GM12892 (cell line): ENCODE measurements at places on chromosomes 1 and 21.

- DNase-seq: no peak
These were observed 51.2 kb upstream of the SEC16B start for GRCh38 chr1:178020968-178021640.

DNA sequence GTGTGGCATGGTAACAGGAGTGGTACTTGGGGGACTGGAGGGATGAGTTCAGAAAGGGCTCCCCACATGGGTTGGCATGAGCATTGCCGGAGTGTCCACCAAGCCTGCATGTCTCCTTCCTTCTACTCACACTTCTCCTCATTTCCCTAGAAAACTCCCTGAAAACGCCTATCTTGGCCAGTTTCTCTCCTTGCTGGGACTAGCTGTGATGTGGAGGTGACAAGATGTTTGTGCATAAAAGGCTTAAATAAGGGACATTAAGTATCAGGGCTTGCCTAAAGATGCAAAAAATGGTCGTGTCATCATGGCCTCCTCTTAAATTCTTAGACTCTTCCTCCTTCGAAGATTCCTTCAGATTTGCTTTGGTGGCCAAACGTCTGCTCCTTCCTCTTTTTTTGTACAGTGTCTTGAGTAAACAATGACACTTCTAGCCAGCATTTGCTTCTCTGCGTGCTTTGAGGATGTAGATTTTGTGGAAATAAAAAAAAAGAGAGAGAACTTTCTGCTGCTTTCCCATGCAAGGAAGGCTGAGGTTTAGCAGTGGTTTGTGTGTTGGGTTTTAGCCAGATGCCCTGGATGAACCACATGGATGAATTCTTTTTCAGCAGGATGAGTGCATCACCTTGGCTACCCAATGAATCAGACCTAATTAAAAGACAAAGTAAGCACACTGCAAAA is 239.1 kb upstream of the IRF2BP2 start:
- DNase-seq: no peak

- no peak for DNase-seq
These were observed 132.7 kb downstream of the ACTL8 start for GRCh38 chr1:17887661-17888371.

DNA sequence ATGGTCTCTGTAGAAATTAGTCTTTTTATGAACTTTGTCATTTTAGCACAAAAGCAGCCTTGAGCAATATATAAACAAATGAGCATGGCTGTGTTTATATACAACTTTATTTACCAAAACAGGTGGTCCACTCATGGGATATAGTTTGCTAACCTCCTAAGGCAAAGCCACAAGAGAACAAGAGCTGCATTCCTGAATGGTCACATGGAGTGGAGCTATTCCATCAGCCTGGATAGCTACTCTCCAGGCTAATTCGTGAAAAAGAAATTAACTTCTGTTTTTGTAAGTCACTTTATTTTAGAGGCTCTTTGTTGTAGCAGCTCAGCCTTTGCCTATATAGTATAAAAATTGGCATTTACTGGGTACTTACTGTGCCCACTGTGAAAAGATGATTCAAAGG is 163.3 kb upstream of the FAM78B start:
- no peak for DNase-seq

DNA sequence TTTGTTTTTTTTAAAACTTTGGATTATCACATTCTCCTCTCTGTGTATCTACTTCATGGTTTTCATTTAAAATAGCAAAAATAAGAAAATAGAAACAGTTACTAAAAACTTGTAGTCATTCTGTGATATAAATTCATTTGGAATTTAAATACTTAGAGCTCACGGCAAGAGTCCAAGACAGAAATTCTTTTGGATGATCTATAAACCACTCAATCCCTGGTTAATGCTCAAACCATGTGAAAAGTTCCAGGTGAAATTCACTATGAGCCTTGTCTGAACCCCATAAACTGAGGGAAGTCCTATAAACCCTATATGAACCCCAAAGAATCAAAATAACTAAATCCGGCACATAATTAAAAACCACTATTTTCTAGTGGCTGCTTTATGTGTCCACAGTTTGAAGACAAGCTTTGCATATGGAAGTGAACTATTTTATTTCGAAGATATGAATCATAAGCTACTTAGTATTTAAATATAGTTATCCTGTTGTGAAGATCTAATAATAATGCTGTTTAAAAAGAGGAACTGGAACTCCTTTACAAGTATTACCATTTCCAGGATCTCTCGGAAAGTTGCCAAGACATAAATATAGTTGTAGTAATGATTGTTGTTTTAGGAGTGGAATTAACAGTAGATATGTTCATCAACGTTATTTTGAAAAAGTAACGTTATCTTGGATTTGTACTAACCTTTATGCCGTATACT is 163.5 kb downstream of the NFIA start:
- no peak for DNase-seq

DNA sequence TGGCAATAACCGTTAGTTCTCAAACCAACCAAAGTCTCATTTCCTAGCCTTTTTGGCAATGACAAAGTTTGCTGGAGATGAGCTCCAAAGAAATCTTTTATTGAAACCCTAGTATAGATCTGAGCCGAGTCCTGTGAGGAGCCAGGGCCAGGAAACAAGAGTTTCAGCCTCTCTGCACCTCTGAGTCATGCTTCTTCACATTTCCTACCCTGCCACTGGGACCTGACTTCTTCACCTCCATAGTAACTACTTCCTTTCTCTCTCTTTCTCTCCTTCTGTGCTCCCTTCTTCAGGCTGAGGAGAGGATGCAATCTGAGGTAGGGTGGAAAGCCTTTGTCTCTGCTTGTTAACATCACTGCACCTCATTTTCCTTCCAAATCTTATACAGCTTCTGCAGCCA is 38.7 kb upstream of the IPO9 start:
- DNase-seq: no peak

DNA sequence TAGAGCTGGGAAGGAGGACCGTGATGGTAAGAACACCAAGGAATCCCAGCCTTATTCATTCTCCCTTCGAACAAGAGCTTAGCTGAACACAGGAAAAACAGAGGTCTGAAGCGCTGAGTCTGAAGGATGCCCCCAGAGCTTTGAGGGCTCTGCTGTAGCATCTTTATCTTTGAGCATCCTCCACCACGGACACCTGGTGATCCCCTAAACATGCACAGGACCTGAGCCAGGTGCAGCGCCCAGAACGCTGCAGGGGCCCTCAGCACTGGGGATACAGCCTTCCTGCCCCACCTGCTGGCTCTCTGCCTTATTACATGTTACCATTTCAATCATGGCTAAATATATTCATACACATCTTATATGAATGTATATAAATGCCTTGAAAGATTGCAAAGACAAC is 7.7 kb upstream of the GPATCH4 start:
- no peak for DNase-seq

DNA sequence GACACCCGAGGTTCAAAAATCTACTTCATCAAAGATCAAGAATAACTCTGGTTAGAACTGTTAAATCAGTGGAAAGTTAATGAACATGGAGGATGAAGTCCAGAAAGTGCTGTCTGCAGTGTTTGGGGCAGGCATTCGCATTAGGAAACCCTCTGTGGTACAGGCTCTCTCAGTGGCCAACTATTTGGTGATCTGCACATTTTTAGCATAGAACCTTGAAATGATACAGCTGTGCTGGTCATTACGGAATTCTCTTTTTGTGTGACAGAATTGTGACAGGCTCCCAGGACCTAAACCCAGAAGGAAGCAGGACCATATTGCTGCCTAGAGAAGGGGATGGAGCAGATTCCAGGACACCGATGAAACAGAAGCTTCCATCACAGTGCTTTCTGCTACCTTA is 89.0 kb downstream of the SLC45A1 start:
- DNase-seq: no peak

DNA sequence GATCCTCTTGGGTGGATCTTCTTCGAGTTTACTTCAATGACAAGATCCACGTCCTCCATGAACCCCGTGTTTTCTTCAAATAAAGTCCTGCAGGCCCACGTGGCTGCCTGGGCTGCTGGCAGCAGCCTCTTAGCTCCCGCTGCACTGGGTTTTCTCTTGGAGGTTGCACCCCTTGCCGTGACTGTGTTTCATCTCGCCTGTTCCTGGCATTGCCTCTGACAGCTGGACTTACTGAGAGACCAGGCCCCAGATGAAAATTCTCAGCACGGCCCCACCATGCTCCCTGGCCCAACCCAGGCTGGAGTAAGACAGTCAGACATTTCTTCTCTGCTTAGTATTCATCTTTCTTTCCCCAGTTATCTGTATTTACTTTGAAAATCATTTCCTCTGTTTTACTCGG is 274.8 kb upstream of the RUNX1 start:
- no peak for DNase-seq

DNA sequence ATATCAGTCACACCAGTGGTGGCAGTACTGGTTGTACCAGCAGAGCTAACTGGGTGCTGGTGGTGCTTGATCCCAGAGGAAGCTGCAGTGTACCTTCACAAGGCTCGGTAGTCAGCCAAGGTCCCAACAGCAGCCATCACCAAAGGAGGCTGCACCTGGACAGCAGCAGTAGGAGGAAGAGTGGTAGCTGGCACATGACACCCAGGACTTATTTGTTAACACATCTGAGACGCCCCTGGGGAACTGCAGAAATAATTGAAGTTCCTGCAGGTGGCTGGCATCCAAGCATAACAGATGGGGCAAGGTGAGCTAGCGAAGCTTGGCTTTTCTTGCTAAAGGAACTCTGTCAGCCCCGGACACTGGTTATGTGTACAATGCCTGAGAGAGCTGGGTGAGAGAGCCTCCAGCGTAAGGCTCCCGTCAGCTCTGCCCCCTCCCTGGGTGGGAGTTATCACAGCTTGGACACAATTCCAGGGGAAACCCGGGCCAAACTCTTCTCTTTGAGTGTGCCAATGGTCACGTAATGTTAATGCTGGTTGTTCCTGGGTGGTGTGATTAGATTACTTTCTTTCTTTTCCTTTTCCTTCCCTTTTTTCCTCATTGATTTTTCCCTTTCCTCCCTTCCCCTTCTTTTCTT is 29.1 kb upstream of the PARP1 start:
- DNase-seq: no peak

- no peak for DNase-seq
These were observed 24.4 kb downstream of the ZBTB17 start for GRCh38 chr1:15951341-15952153.

DNA sequence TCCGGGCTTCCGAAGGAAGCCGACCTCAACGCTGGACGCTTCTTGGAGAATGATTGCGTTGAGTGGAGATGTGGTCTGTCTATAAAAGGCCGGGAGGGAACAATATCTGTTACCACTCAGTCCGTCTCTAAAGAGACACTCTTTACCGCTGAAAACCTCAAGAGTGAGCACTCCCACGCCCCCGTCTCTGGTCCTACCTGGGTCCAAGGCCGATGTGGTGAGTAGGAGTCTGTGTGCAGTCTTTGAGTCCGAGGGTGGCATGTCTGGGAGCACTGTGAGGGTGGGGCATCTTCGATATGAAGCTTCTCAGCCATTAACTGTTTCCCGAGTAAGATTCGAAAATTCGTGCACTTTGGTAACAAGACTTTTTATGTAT is 576 bp downstream of the ZFP69 start:
- peak; percentile 11 for DNase-seq

- DNase-seq: no peak
These were observed 128.4 kb downstream of the TGFB2 start for GRCh38 chr1:218473522-218473921.

GRCh38 chr1:28441674-28442073 is 64.2 kb upstream of the RCC1 start:
- no peak for DNase-seq

DNA sequence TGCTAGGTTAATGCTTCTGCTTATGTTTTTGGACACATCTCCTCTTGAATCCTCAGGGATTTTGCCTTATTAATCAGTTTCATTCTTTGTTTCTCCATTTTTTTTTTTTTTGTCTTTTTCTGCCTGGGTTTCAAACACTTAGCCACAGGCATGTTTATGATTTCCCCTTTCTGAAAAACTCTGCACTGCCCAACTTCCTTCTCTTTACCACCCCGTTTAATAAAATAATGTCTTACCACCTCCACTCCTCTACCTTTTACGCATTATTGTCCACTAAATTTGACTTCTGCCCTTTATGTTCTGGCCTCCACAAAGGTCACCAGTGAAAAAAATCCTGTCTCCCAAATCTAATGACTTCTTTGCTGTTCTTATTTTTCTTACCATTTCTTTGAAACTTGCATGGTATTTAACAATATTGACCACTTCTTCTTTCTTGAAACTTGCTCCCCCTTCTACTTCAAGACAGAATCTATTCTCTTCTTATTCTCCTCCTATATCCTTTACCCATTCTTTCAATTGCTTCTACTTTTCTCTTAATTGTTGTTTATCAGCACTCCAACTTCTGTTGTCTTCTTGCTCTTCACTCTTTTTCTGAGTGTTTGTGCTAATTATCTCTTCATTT is 150.3 kb downstream of the TNFSF18 start:
- no peak for DNase-seq

- no peak for DNase-seq
These were observed 14.5 kb downstream of the ICMT start for GRCh38 chr1:6221210-6221784.

- no peak for DNase-seq
These were observed 27.5 kb upstream of the ROR1 start for GRCh38 chr1:63746129-63746864.

GRCh38 chr1:155919801-155920200 is 8.7 kb upstream of the RIT1 start:
- no peak for DNase-seq

DNA sequence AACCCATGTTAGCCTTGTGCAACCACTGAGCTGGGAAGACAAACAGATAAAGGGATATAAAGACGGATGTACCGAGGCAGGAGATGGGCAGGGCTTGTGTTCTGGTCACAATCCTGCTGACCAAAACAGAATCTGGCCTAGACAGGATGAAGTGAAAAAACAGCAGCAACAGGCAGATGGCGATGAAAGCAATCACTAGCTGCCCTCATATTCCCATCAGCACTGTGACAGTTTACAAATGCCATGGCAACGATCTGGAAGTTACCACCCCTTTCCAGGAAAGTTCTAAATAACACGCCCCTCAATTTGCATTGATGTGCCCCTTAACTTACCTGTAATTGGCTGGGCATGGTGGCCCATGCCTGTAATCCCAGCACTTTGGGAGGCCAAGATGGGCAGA is 40.6 kb upstream of the CD46 start:
- no peak for DNase-seq

GRCh38 chr1:226939438-226940028 is 561 bp upstream of the COQ8A start:
- DNase-seq: peak; percentile 51

DNA sequence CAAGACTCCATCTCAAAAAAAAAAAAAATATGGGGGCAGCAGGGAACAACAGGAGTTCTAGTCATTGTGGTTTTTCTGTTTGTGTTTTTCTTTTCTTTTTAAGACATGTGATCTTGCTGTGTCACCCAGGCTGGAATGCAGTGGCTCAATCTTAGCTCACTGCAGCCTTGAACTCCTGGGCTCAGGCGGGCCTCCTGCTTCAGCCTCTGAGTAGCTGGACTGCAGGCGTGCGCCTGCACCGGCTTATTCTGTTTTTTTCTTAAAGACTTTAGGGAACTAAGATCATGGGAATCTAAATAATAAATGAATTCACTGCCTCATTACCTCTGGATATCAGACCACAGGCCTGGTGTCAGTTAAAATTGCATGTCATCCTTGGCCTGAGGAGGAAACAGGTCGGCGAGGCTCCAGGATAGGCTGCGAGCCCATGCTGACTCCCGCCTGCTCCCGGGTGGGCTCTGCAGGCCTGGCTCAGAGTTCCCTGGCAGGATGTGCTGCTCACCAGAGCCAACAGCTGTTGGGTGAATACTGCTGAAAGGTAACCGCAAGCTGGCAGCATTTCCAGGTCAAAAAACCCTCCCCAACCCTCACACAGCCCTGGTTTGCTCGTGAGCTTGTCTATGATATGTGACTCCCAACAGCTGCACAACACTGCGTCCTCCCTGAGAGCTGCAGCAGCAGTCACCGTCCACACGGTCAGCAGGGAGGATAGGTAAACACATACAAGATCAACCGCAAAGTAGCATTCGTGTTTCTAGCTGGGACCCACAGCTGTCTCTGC is 58.1 kb downstream of the SCCPDH start:
- no peak for DNase-seq
